Kasumi-1 (cell line): ENCODE measurements at places on chromosomes 4 and X.

DNA sequence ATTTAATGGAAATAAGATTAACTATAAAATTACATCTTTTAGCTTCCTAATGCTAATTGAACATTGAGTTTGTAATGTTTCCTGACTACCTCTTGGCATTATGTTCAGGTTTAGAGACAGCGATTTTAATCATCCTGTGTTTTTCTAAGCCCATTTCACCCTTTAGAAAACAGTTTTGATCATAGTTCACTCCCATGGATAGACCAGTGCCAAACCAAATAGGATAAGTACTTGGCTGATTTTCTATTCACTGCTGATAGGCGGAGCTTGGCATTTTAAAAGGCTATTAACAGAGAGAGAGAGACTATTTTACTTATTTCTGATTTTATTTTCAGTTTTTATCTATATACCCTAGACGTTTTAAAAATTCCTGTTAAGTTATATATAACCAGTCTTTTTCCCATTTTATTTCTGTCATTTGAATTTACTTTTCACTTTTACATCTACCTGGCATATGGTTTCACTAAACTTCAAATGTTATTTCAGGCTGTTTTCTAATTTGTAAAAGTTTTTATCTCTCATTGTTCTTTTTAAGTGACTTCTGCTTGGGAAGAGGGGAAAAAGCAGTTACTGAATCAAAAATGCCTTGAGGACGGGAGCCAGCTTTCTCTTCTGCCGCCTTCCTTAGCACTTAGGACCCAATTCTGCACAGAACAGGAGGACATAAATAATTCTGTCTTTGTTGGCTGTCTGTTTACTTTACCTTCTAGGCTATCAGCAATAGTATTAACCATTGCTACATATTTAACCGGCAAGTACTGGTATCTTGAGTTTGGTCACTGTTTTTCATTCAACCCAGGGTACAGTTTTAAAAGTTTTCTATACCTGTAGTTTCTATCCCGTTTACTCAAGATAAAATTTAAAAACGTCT is 46.4 kb downstream of the SGMS2 start:
- no peak for DNase-seq

- no peak for DNase-seq
These were observed 68.8 kb downstream of the SEC24D start for GRCh38 chr4:118767109-118767508.

GRCh38 chr4:185071236-185071811 is 53.0 kb downstream of the HELT start:
- no peak for DNase-seq

- no peak for DNase-seq
These were observed 11.3 kb downstream of the SNX12 start for GRCh38 chrX:71056867-71057266.

GRCh38 chr4:121714548-121714947 is 17.8 kb upstream of the ANXA5 start:
- no peak for DNase-seq

GRCh38 chr4:118367872-118368271 is 15.1 kb upstream of the PRSS12 start:
- DNase-seq, result no peak
